ENCODE measurements at places on chromosomes 6 and 20.

GRCh38 chr20:57934007-57934805, 224.4 kb upstream of the PMEPA1 start:
- no peak for DNase-seq

DNA sequence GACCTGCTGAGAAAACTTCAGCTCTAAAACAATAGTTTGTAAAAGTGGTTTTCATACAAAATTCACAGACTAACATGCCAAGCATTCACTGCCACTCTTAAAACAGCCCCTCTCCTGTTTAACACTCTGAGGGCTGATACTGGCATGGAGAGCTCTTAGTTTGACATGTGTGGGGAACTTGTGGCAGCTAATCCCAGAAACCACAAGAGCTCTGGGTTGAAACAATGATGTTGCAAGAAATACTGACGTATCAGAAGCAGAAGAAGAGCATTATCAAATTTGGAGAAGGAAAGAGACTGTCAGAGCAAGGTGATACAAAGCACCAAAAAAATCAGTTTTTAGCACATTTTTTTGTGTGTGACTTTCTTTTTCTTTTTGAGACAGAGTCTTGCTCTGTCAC, 5.1 kb downstream of the BEND3 start:
- no peak for DNase-seq

- no peak for DNase-seq
Measured at GRCh38 chr20:49854190-49854875, 41.7 kb downstream of the SLC9A8 start.

- DNase-seq: no peak
Measured at GRCh38 chr6:53301801-53302537, 46.8 kb downstream of the ELOVL5 start.

Data from eye (tissue), 1 donor.